Activated CD4-positive, alpha-beta T cell treated with anti-CD3 and anti-CD28 coated beads, Interleukin-2, amount 50 U/mL, for 48 hours (primary cell): ENCODE measurements at places on chromosomes 12 and 14.

- no peak for DNase-seq
These were observed 32.2 kb upstream of the PTPRQ start for GRCh38 chr12:80411787-80412186.

- no peak for DNase-seq
These were observed 255.3 kb upstream of the GARIN6 start for GRCh38 chr12:99392091-99392850.

DNA sequence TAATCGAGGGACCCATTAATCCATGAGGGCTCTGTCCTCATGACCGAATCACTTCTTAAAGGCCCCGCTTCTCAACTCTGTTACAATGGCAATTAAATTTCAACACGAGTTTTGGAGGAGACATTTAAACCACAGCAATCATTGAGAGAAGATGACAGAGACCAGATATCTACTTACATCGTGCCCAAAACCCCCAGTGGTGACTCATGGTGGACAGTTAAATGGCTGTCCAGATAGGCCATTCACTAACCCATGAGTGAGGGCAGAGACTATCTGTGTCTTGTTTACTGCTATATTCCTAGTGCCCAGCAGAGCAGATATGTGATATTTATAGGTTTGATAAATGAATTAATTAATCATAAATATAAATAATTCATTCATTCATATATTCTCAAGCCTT, 20.0 kb upstream of the FLVCR2 start:
- no peak for DNase-seq

DNA sequence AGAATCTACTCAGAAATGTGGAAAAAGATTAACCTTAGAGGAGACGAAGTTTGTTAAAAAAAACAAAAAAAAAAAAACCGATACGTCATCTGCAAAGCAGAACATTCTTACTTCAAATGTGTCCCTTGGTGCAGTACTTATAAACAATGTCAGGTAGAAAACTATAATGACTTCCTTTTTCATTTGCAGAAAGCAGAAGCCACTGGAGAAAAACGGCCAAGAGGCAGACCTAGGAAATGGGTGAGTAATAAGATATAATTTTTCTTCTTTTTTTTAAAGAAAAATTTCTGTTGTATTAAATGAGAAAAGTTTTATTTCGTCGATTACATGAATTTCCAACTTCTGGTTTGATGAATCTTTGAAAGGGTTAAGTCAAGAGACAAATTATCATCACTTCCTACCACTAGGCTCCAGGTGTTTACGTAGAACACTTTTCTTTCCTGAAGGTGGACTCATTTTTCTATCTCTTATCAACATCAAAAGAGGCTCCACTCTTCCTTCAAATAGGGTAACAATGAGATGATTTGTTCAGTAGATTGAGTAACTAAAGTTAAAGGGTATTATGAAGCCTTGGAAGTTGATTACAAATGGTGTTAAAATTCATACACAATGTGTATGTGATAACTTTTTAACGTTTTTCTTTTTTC, 14.2 kb downstream of the HMGA2 start:
- no peak for DNase-seq
